ENCODE measurements at places on chromosomes 2 and 18. TPM values are rescaled to one million over a fixed set of nuclear protein-coding genes. Genes with fewer than 3 reads are reported as not detected.

DNA sequence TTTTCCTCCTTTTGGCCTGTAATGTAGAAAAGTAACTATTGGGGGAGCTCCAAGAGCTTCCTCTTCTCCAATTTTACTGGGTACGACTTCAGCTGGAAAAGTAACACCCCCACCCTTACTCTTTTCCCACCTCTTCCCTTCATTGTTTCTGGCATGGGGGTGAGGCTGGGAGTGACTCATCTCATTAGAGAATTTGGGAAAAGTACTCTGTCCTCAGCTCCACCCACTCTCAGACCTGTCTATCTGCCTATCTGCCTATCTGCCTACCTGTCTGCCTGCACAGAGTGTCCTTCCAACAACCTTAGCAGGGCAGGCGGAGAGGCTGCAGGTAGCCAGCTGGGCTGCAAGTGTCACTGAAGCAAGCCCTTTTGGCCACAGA, 93.6 kb downstream of the EPHA4 start:
- no peaks in the 10 kb centered on the region for H3K27me3 ChIP-seq
- H3K4me3 ChIP-seq: no peak overlapping the region
- no peaks in the 10 kb centered on the region for H3K4me1 ChIP-seq
- no peak overlapping the region for H3K27ac ChIP-seq
- no peak for DNase-seq

DNA sequence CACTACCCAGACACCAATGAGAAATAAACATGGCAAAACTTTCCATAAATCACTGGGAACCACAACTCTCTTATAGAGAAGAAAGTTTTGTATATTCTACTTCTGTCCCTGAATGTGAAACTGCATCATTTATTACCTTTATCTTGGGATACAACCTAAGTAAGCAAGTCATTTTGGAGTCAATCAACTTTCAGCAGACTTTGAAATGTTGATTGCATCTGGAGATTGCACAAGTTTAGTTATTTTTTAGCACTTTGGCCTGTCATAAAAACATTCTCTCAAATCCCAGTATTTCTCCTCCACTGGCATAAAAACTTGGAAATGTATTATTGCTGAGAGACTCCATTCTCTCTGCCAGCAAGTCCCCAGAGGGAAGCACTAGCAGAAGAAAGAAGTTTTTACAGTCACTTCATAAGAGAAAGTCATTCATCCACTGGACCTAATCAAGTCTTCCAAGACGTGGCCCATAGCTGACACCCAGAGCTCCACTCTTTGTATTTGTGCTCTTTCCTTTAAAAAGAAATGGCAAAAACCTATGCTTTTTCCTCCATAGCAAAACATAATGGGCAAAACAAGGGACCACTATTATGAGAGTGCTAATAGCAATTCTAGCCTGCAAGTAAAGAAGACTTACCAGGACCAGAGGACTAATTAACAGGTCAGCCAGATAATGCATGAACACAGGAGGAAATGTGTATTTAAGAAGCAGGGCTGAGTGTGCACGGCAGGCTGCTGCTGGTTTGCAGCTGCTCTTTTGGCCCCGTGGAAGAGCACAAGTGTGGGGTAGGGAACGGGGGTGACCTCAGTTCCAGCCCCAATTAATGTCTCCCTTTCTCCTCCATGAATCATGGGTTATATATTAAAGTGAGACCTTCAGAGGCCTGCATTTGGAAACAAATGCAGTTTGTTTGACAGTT, 171.5 kb downstream of the INO80D start:
- no peak overlapping the region for H3K27ac ChIP-seq
- H3K4me3 ChIP-seq: no peak overlapping the region
- no peaks in the 10 kb centered on the region for H3K27me3 ChIP-seq
- H3K36me3 ChIP-seq: no peaks in the 10 kb centered on the region
- H3K4me1 ChIP-seq: peaks cover 6% of the 10 kb centered on the region
- DNase-seq: no peak

DNA sequence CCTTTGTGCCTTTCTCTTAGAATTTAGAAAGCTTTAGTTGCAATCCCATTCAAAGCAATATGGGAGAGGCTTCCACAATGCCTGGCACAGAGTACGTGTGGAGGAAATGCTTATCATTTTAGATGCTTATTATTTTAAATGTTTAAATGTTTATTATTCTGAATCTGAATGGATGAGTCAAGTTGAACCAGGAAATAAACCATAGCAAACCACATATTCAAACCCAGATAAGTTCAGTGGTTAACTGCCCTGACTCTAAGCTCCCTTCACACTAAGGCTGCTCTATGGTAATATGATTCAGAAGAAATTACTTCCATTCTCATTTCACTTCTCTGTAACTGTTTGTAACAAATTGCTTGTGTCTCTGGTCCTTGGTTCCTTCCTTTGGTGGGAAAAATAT, 5.2 kb upstream of the PPP4R1 start:
- H3K36me3 ChIP-seq: no peaks in the 10 kb centered on the region
- H3K4me3 ChIP-seq: no peak overlapping the region
- no peak for DNase-seq
- no peaks in the 10 kb centered on the region for H3K27me3 ChIP-seq

GRCh38 chr18:23036660-23037201, 98.6 kb upstream of the CABLES1 start:
- H3K4me3 ChIP-seq: no peak overlapping the region
- no peaks in the 10 kb centered on the region for H3K36me3 ChIP-seq
- DNase-seq: no peak
- no peaks in the 10 kb centered on the region for H3K4me1 ChIP-seq
- no peaks in the 10 kb centered on the region for H3K27me3 ChIP-seq
- no peak overlapping the region for H3K27ac ChIP-seq

DNA sequence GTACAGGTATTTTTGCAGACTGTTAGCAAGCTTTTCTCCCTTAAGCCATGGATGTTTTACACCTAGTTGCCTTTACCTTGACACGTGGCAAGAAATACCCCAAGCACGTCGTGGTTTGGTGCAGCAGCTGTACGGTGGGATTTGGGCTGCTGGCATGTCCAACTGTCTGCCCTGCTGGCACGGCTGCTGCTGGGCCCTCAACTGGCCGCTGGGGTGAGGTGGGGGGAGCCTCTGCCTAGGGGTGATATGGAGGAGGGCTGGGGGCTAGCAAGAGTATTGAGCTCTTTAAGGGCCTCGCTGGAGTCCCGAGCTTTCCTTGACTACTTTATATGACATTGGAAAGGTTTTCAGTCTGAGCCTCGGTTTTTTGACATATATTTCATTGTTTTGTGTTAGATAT, 41.6 kb downstream of the LPIN1 start:
- peaks cover 53% of the 10 kb centered on the region for H3K36me3 ChIP-seq
- H3K27me3 ChIP-seq: no peaks in the 10 kb centered on the region
- no peaks in the 10 kb centered on the region for H3K4me1 ChIP-seq
- H3K4me3 ChIP-seq: no peak overlapping the region
- H3K27ac ChIP-seq: no peak overlapping the region
- DNase-seq: peak; percentile 70

DNA sequence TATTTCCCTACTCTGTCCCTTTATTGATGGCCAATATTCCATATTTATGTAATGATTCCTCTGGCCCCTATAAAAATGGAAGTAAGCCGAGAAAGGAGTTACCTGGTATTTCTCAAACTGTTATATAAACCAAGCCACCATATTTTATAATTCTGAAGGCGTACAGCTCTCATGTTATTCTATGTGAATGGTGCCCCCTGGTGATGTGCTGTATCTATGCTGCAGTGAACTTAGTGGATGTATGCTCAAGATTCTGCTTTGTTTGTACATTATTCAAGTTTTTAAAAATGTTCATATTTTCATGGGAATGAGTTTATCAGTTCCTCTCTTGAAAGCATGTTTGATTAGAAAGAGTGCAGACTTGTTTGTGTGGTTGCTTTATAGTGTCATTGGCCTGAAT, 194.5 kb upstream of the LRRTM1 start:
- H3K4me1 ChIP-seq: no peaks in the 10 kb centered on the region
- H3K27ac ChIP-seq: no peak overlapping the region
- no peak overlapping the region for H3K4me3 ChIP-seq
- no peaks in the 10 kb centered on the region for H3K36me3 ChIP-seq

DSG2 gene
- total RNA-seq: 11.8 TPM

HTR2B gene
- total RNA-seq: 0.49 TPM

FEZ2 gene
- 39.3 TPM for total RNA-seq

WDR43 gene
- 56.7 TPM for total RNA-seq

TTC31 gene
- total RNA-seq: 11.8 TPM

Measured in vagina (tissue), 2 donors.